ENCODE measurements at places on chromosomes 7 and 10.
A peak's percentile ranks its signal among the peaks of the same experiment; 100 is the strongest.

- no peak for DNase-seq
Observed at GRCh38 chr7:55022002-55022985, 3.5 kb downstream of the EGFR start.

DNA sequence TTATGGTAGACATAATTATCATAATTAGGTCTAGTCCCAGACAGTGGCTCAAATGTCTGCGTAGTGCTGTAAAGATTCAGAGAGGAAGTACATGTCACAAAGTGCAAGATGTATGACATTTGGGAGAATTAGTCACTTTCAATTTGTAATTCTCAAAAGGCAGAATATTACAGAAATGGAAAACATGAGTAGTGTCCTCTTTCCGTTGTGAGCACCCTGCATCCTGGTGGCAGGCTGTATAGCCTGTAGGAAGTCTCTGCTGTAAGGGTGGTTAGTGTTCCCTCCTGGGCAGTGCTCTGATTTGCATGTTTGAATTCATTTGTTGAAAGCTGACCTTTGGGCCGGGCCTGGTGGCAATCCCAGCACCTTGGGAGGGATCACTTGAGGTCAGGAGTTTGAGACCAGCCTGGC is 17.0 kb downstream of the CDK14 start:
- DNase-seq, result no peak

- peak; percentile 94 for DNase-seq
Observed at GRCh38 chr10:3090914-3091787, 23.8 kb downstream of the PFKP start.

DNA sequence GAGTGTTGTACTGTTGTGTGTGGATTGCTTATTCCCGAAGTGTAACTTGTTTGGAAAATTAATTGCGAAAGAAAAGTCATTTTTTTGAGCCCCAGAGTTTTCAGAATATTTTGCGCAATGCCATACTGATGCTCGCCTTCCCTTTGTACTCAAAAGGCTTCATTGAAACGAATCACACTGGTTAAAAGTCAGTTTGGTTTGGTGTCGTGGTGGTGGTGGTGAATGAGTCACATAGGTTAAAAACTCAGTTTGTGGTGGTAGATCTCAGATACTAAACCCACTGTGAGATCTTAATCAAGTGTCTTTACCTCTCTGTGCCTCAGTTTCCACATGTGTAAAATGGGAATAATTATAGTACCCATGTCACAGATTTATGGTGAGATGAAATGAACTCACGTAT is 61.1 kb upstream of the IL6 start:
- no peak for DNase-seq

GRCh38 chr10:1074052-1074747 is 18.0 kb downstream of the WDR37 start:
- DNase-seq, result no peak

GRCh38 chr7:135337506-135337905 is 103.9 kb downstream of the STRA8 start:
- no peak for DNase-seq

DNA sequence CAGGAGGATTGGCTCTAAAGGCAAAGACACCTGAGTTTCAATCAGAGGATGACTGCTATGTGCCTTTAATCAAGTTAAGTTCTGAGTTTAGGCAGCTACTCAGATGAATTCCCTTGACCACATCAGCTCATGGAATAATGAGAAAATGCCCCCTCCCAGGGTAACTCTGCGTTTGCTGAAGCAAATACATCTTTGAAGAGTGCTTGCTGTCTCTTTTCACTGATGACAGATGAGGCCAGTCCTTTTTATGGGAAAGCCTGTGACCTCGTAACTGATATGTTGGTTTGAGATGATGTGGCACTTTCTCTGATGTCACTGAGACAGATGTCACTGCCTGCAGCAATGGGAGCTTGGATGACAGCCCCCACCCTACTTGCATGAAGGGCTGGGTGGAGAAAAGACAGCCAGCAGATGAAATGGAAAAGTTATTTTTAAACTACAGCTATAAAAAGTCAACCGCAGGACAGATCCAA is 43.7 kb upstream of the DGKI start:
- DNase-seq, result no peak

DNA sequence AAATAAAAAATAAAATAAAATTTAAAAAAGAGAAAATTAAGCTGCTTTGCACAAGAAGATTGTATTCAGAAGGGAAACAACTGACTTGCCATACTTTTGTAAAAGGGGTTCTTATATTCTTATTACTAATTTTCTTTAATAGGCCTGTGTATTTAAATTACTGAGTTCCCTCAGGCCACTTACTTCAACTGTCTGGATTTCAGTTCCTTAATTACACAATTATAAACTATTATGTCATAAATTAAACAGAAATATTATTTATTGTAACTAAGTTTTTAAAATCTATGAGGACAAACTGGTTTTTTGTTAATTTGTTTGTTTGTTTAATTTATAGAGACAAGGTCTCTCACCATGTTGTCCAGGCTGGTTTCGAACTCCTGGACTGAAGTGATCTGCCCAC is 22.4 kb upstream of the MICU1 start:
- DNase-seq, result no peak

DNA sequence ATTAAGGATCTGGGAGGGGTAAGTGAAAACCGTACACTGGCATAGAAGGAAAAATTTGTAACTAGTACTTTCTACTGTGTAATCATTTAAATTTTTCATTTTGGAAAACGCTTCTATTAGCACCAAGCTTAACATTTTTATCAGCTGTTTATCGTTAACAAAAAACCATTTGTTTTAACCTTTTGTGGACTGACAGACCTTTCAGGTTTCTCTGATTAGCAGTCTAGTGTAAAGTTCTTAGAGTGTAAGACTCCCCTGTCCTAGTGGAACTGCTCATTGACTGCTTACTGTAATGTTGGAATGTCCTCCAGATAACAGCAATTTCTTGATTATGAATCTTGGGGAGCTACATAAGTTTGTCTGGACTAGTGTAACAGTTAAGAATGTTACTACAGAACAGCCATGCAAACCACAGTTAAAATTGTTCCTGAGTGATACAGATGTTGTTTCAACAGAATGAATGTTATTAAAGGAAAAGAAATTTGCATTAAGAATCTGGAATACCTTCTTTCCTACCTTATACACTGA is 2.0 kb downstream of the DBF4 start:
- no peak for DNase-seq

GRCh38 chr7:37541810-37542443 is 93.3 kb upstream of the ELMO1 start:
- DNase-seq, result no peak

DNA sequence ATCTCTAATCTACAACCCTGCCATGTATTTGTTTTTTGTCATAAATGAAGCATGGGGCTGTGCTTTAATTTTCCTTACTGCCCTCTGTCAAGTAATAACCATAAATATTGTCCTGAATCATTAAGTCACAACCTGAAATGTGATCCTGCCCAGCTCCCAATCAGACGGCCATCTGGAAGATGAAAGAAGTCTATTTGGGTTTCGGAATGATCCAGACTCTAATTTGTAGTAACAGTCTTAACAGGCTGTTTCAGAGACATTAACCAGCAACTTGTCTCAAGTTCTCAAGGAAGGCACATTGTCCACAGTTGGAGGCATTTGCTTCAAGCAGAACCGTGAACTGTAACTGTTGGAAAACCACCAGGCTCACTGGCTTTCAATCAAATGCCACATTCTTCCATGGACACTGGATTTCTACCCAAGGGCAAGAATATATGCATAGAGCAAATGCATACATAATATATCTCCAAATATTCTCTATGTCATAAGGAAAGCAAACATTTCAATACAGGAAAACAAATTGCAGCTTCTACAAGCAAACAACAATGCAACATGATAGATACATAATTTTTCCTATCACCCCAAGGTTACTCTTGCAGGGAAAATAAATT is 405.2 kb upstream of the NPVF start:
- no peak for DNase-seq

DNA sequence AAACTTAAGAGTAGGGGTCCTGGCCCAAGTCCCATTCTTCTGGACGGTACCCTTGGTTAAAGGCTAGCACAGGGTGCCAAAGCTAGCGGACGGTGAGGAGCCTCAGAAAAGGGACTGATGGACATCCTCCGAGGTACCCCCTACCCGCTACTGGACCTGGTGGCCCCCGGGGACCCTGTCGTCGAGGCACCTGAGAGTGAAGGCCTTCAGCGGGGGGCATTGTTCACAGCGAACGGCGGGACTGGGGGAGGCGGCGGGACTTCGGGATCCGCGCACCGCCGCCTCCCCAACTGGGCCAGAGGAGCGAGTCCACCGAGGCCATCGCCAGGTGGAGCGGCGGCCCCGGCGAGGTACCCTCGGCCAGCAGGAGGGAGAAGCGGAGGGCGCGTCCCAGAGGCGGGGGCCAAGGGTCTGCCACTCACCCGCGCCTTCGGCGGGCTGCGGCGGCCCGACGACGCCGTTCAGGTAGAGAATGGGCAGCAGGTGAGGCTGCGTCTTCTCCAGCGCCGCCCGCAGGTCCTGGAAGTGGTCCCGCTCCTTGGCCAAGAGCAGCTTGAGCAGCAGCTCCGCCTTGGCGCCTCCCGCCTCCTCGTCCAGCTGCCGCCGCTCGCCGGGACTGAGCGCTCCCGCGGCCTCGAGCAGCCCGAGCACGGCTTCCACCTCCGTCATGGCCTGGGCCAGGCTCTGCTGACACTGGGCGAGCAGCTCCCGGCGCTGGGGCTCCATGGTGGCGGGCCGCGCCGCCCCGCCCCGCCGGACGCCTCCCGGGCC is 575 bp downstream of the DLG5 start:
- DNase-seq, result no peak

DNA sequence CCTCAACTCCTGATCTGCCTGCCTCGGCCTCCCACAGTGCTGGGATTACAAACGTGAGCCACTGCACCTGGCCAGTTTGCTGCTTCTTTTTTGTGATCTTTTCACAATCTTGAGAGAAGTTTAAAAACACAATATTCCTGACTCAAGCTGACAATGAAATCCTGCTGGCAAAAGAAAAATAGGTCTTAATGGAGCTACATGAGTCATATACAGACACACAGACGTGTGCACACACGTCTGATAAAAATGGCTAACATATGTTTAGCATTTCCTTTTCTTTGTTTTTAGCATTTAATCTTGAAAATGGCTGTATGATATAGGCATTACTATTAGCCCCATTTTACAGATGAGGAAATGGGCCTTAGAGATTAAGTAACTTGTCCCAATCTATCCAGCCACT is 29.4 kb upstream of the RAB18 start:
- DNase-seq, result no peak

DNA sequence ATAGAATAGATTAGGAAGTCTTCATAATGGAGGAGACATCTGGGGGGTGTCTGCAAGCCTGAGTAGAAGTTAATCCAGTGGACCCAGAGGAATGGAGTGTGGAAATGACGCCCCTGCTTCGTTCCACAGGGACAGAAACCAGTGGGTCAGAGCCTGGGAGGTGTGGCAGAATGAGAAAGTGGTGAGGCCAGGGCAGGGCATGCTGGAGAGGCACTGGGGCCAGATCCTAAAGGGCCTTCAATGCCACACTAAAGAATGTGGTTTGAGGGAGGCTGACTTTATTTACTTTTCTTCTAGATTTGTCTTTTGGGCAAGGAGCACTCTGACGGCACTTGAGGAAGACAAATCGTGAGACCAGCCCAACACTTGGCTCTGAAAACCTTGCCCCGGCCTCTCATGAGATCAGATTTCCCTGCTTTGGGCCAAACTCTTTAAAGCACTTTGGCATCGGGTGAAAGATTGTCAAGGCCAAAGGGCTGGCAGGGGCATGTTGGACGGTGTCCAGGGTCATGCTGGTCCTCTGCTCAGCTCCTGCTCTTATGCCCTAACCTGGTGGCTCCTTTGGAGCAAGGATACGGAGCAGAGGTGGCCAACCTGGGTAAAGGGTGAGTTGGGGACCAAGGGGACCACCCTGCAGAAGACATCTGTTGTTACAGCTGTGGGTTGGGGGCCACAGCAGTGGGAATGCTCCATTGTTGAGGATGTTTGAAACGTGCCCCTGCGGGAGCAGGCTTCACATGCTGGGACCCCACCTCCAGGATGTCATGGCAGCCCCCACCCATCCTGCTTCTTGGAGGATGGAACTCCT is 157.0 kb upstream of the ZMIZ1 start:
- no peak for DNase-seq

- no peak for DNase-seq
Observed at GRCh38 chr10:113001599-113002448, 51.8 kb downstream of the TCF7L2 start.

DNA sequence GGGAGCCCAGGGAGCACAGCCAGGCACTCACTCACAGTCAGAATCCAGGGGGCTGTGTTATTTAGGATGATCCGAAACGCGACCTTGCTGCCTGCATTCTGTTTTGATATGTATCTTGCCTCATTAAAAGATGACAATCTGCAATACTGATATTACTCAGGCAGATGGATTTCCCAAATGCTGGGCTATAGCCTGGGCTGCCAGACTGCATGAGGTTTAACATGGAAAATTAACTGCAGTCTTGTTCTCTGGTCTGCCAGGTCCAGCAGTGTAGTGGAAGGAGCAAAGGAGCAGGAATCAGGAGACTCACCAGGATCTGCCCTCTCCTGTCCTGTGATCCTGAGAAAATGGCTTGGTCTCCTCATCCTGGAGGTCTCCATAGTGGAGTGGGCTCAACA is 258.1 kb downstream of the PAXIP1 start:
- DNase-seq, result no peak

DNA sequence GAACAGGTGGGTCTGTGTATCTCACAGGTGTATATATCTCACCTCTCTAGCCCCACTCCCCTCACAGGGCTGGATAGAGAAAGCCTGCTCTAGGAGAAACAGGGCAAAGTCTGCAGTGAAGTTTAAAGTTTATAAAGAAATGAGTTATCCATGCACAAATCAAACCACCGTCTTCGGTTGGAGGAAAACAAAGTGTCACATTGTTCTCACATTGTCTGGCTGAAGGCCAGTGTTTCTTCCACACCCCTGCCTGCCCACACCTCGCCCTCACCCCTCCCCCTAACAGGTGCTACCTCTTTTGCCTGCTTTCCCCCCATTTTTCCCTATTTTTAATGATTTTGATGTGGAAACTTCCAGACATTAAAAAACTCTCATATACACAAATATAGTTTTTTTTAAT is 25.8 kb downstream of the AQP1 start:
- no peak for DNase-seq

DNA sequence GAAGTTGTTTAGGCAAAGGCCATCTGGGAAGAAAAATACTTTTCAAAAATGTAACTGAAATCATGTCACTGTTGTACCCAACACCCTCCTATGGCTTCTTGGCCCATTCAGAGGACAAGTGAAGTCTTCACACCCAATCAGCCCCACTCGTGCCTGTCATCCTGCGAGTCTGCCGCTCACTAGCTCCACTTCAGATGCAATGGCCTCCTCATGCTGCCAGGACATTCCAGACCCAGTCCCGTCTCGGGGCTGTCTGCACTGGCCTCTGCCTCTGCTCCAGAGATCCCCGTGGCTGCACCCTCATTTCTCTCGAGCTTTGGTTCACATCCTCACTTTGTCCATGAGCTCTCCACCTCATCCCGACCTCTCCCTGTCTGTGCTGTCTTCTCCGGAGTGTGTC is 227.1 kb downstream of the KCNMA1 start:
- DNase-seq, result no peak

All from RWPE2 (cell line).